Inflammatory macrophage treated with lipopolysaccharide for 1 hour (primary cell): ENCODE measurements at places on chromosomes 3 and 15.

DNA sequence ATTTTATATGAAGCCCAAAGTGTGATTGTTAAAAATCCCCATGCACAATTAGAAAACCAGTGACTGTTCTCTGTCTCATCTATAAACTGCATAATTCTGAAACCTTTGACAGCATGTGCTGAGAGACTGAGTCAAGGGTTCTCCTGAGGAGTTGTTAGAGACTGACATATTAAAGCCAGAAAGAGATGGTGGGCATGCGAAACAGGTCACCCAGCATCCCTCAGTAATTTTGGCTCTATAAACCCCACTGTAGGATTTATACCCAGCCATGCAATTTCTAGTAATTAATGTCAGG lies 3.6 kb downstream of the VGLL3 start:
- no peak for DNase-seq

GRCh38 chr3:128167973-128168674 lies 14.8 kb downstream of the EEFSEC start:
- DNase-seq, result no peak

DNA sequence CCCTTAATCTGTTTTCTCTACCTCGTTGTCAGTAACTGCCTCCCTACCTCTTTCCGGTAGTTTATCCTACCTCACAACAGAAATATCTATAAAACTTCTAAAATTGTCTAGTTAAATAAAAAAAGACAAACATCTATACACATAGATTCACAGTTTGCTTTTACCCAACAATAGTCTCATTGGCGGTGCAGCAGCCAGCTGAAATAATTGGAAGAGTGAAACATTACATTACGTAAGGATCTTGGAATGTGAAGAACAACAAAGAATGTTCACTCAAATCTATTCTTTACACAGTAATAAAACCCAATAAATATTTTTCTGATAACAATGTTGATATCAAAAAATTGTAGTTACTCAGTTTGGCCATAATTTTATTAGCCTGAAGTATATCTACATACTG lies 115.5 kb upstream of the ARPP21 start:
- no peak for DNase-seq

GRCh38 chr3:45623393-45623792 lies 28.8 kb downstream of the LIMD1 start:
- DNase-seq, result no peak

GRCh38 chr3:70603103-70603502 lies 290.7 kb upstream of the MDFIC2 start:
- no peak for DNase-seq

- DNase-seq, result no peak
These were observed 22.4 kb downstream of the HPS3 start for GRCh38 chr3:149151843-149152242.
